ENCODE measurements at places on chromosomes 7 and 10.

DNA sequence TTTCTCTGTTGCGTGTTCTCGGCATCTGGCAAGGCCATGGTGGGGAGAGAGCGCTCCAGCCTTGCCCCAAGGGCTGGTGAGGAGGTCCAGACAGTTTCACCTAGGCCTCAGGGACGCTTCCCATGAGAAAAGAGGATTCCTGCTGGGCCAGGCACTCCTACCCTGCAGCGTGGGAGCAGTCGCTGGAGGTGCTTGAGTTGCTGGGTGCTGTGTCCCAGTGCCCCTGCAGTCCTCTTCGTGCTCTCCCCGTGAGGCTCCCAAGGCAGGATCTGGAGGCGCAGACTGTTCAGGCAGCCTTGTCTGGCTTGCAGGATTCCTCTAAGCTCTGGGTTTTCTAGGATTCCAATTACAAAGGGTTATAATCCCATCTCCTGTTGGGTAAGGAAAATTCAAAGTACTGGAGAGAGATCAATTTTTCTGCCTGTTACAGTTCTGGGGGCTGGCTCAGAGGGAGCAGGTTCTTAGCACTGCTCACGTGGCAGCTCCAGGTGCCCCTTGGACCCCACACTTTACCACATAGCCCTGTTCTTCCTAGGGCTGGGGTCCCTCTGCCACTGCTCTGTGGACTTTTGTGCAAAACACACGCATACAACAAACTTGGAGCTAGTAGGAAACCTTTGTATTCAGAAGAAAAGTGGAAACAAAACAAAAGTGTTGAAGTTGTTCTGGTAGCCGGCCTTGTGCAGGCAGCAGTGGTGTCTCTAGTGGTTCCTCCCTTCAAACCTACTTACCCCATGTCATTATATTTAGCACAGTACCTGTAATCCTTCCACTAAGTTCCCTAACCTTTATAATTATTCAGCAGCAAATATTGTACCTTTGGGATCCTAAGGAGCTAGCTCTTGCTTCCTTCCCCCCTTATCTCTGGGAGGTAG is 60.5 kb downstream of the CCNY start:
- no peak for DNase-seq

DNA sequence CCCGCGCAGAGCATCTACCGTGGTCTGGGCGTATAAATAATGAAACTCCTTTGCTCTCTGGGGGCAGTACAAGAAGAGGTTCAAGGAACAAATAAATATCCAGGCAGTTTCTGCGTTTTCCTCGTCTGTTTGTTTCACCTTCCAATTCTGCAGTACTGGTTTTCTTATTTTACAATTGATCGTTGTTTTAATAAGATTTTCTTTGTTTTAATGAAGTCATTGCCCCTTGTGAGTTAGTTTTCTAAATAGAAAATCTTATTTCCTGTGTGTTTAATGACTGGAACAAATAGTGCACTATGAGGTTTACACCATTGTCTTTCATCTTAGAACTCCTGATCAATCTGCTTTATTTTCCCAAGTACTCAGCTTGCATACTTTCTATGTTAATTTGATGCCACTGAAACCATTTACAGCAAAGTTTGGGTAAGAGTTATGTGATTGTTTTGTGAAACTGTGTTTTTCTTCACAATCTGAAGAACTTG is 1.2 kb downstream of the PLEKHA1 start:
- no peak for DNase-seq

GRCh38 chr10:50397312-50398140 is 146.2 kb upstream of the ASAH2 start:
- no peak for DNase-seq

DNA sequence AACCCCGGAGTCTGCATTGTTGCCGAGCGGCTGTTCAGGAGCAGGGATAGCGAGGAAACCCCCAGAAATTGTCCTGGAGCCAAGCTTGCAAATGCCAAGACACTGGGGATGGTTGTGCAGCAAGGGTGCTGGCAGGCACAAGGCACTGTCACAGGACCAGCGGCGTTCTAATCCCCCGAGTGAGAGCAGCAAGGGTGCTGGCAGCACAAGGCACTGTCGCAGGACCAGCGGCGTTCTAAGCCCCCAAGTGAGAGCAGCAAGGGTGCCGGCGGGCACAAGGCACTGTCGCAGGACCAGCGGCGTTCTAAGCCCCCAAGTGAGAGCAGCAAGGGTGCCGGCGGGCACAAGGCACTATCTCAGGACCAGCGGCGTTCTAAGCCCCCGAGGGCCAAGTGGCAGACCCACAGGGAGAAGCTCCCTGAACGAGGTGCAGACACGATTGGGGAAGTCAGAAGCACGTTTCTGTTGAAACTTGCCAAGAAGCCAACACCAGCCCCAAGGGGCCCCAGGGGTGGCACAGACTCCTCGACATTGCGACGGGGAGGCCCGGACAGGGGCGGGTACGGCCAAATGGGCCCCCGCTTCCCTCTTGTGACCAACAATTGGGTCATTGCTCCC is 40.4 kb upstream of the INPP5A start:
- DNase-seq, result no peak

DNA sequence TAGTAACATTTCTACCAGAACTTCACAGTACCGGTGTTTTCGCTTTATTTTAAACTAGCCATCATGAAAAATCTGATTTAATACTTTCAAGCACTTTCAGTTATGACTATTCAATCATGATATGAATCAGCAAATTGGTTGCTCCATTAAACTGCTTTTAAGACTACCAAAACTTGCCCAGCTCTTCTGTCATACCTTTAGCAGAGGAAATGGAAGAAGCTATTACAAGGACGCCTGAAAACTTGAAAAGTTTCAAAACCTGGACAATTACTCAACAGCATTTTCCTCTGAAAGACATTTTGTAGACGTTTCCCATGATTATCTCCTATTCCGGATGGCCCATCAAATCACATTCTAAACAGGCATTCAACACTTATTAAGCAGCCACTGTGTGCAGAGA is 2.0 kb downstream of the JAZF1 start:
- no peak for DNase-seq

- DNase-seq, result no peak
These were observed 8.4 kb downstream of the GTF2IRD1 start for GRCh38 chr7:74461970-74462706.

- no peak for DNase-seq
These were observed 396 bp upstream of the TAF5 start for GRCh38 chr10:103367379-103367781.

GRCh38 chr10:60757420-60757895 is 20.8 kb upstream of the CDK1 start:
- DNase-seq, result no peak
